ENCODE measurements at places on chromosomes 1 and 21. TPM values are rescaled to one million over a fixed set of nuclear protein-coding genes. Genes with fewer than 3 reads are reported as not detected.

DNA sequence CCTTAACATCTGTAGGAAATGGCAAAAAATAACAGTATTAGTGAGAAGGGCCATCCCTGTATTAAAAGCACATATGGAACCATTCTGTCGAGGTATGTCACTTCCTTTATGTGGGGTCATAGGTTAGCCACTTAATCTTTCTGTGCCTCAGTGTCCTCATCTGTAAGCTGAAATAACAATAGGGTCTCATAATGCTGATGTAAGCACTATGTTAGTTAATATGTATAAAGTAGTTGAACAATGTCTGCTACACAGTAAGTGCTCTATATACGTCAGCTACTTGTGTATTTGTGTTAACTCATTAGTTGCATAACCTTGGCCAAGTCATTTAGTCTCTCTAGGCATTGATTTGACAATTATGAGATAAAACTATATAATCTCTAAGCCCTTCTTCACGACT lies 11.8 kb downstream of the PLPPR5 start:
- DNase-seq, result no peak

- no peak for DNase-seq
These were observed 5.2 kb downstream of the NTRK1 start for GRCh38 chr1:156865865-156866248.

GRCh38 chr1:6962478-6962995 lies 177.3 kb downstream of the CAMTA1 start:
- no peak for DNase-seq

DNA sequence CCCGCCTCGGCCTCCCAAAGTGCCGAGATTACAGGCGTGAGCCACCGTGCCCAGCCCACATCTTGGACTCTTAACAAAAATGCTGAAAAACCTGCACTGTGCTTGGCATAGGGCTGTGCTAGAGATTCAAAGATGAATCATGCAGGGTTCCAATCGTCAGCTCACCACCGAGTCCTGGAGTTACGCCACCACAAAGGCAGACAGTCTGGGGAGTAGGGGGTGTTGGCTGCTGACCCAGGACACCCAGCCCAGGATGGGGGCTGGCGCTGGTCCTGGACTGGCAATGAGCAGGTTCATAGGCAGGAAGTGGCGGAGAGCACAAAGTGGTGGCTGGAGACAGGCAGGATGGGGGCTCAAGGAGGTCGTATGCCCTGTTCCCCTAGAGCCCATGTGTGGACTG lies 16.0 kb downstream of the PSRC1 start:
- DNase-seq, result peak; percentile 44

DNA sequence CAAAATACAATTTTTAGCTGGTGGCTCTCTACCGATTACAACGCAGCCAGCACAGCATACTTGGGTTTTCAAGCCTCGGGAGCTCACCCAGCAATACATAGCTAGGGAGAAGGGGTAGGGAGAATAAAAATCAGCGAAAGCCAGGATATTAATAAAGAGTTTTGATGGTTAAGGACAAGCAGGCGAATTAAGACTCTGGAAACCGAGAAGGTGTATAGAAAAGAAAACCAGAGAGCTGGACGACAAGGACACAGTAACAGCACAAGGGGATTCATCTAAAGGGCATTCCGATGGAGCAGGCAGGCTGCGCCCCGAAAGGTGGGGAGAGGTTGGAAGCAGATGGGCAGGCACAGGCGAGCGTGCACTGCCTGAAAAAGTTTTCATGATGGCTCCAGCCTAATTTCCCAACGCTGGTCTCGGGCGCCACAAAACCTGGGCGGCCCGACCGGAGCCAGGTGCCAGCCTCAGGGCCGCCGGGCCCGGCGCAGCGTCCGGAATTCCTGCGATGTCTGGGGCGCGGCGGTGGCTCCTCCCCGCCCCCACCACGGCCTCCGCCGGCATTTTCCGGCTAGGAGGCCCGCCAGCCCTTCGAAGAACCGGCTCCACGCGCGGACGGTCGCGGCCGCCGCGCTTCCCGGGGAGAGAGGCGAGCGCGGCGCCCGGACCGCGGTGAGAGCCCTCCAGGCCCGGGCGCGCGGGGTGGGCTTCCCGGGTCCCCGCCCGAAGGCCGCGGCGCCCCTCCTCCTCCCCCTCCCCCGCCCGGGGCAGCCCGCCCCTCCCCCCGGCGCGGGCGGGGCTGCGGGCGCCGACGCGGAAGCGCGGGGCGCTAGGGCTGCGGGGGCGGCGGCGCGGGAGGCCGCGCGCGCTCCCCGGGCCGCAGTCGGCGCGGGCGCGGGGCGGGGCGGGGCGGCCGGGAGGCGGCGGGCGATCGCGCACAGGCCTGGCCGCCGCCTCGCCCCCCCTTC lies 774 bp upstream of the DYRK1A start:
- DNase-seq, result peak; percentile 45

The KCNE1 gene
- polyA plus RNA-seq, result 0.37 TPM

The KCNN3 gene
- 0.02 TPM for polyA plus RNA-seq

The CYP4Z1 gene
- polyA plus RNA-seq, result not detected

The ESRRG gene
- 0.17 TPM for polyA plus RNA-seq

All from IMR-90 (cell line).